Hippocampal formation (tissue), 2 donors: ENCODE measurements at places on chromosomes 7 and 10.
A peak's percentile ranks its signal among the peaks of the same experiment; 100 is the strongest.

- no peak for DNase-seq
These were observed 362.5 kb upstream of the NRP1 start for GRCh38 chr10:33697016-33697415.

- DNase-seq: no peak
These were observed 19.4 kb downstream of the LDB3 start for GRCh38 chr10:86687750-86688149.

DNA sequence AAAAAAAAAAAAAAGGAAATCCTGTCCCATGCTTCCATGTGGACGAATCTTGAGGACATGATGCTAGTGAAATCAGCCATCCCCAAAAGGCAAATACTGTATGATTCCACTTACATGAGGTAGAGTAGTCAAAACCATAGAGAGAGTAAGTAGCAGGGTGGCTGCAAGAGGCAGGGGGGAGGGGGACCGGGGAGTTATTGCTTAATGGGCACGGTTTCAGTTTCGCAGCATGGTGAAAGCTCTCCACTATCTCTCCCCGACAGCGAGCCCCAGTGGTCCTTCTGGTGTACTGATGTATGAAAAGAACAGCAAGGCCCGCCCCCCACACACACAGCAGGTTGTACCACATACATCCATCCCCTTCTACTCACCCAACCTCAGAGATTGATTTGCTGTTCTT lies 32.8 kb downstream of the NOD1 start:
- peak; percentile 30 for DNase-seq

GRCh38 chr10:13822490-13822889 lies 235.7 kb downstream of the PRPF18 start:
- no peak for DNase-seq

DNA sequence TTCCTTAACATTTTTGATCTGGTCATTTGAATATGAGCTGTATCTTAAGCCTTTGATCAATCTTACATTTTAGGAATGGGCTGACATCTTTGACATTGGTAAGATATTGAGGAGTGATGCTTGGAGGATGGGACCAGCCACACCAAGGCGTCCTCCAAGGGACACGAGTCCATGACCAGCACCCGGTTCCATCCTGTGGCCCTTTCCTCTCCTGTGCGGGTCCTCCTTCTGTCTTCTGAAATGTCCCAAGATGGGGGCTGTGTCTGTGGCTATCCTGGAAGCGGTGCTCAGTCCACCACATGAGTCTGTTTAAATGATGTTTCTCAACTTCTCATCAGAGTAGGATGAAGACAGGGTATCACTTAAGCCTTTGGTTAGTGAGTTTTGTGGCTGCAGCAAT lies 67.3 kb upstream of the SHH start:
- DNase-seq: no peak

DNA sequence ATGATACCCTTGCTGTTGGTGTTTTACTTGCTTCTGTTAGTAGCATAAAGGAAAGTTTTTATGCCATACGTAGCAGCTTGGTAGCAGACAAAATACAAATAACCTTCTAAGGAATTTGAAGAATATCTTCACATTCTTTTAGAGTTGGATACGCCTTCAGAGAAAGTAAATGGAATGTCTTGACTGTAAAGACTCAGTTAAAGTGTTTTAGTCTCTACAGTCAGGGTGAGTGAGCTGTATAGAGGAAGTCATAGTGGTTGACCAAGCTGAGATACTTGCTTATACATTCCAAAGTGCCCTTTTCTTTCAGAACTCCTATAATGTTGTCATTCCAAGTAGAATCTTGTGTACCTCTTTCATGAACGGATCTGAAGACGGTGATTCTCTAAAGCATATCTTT lies 37.7 kb downstream of the RABGEF1 start:
- DNase-seq: no peak

DNA sequence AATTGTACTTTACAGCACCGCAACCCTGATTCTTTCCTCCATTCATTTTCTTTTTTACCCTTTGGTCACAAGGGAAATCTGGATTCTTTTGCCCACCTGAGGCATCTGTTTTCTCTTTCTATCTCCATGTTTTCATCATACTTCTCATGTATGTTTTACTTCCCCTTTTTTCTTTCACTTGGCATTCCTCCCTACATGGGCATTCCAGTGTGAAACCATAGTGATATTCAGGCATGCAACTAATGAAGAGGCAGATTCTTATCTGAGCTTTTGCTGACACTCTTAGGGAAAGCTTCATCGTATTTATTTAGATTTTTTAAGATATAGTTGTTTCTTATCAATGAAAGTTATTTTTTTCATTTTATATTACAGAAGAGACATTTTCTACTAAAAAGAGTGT lies 405.2 kb upstream of the TEX47 start:
- DNase-seq: no peak

GRCh38 chr10:49257154-49257553 lies 41.8 kb upstream of the C10orf71 start:
- no peak for DNase-seq

DNA sequence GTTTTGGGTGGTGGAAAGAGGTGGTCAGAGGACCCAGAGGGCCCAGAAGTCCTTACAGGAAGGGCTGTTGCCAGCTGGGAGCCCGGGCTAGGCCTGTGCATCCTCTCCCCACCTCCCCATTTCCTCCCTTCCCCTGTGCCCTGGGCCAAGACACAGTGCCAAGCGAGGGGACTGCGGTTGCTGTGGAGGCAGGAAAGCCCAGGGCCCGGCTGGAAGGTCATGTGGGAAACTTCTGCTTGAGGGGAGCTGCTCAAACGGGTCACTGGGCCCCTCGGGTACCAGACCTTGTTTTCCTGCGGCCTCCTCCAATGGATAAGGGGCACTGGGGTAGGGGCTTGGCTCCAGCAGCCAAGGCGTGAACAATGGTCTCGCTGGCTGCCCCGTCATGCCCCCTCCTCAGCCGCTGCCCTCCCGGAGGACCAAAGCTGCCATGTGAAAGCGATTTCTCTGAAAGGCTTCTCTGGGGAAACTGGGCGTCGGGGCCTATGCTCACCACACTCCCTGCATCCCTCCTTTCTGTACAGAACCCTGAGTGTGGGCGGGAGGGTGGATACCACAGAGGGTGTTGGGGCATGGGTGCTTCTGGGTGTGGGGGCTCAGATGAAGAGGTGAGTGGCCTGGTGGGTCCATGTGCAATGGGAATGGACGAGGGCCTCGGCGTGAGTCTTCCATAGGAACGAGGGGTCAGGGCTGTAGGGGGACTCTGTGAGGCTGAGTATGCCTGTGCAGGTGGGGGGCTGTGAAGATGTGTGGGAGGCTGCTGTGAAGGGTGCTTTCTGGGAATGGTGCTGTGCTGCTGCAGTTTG lies 135.3 kb downstream of the PTPN20 start:
- no peak for DNase-seq

DNA sequence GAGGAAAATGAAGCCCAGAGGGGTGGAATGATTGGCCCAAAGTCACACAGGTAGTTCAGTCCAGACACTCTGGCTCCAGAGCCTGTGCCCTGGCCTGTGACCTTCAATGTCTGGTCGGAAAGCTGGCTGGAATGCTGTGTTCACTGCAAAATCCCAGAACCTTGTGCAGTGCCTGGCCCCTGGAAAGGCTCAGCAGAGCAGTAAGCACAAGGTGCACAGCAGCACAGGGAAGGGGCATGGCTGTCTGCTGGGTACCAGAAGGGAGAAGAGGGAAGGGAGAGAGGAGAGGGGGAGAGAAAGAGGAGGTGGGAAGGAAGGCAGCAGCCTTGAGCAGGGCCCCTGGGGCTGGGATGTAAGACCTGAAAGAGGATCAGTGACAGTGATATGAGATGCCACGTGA lies 28.4 kb upstream of the C10orf71 start:
- no peak for DNase-seq

GRCh38 chr10:71681977-71682376 lies 37.6 kb downstream of the C10orf105 start:
- DNase-seq: no peak
